ENCODE measurements at places on chromosomes 6 and 20. TPM values are rescaled to one million over a fixed set of nuclear protein-coding genes. Genes with fewer than 3 reads are reported as not detected.

GRCh38 chr6:167847936-167848335, 21.2 kb downstream of the AFDN start:
- no peak for DNase-seq

DNA sequence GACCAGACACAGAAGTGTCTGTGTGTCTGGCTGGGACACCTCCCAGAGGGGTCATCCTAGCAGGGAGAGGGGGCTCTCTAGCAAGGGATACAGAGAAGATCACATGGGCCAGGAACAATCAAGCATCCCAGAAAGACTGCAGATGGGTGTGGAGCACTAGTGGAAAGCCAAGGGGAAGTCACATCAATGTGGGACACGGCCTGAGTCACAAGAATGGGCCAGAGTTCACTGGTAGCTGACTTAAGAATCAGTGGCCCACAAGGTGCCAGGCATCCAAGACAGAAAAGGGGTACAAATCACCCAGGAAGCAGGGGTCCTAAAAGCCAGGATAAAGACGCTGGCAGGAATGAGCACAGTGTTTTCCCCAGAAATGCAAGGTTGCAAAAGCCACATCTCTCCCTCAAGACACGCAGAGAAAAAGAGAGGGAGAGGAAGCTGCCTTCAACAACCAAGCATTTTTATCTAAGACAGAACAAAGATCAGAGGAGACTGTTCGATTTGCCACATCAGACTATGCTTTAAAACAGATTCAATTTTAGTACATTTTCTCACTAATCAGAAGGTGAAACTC, 113.6 kb upstream of the DST start:
- no peak for DNase-seq

DNA sequence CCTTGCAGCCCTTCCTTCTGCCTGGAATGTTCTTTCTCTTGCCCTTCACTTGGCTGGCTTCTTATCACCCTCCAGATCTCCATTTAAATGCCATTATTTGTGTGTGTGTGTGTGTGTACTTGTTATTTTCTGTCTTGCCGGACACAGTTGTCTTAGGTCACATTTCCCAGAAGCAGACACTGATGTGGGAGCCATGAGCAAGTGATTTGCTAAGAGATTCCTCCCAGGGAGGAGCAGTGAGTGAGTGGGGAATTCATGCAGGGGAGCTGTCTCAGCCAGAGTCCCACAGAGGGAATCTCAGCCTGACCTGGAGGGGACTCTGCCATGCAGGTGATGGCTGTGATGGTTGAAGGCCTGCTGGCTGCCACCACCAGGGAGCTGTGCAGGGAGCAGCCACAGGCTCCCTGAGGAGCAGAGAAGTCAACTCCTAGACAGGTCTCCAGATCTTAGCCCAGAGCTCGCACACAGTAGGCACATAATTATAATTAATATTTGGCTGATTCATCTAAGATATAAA, 96.5 kb downstream of the SYNDIG1 start:
- DNase-seq = no peak

DNA sequence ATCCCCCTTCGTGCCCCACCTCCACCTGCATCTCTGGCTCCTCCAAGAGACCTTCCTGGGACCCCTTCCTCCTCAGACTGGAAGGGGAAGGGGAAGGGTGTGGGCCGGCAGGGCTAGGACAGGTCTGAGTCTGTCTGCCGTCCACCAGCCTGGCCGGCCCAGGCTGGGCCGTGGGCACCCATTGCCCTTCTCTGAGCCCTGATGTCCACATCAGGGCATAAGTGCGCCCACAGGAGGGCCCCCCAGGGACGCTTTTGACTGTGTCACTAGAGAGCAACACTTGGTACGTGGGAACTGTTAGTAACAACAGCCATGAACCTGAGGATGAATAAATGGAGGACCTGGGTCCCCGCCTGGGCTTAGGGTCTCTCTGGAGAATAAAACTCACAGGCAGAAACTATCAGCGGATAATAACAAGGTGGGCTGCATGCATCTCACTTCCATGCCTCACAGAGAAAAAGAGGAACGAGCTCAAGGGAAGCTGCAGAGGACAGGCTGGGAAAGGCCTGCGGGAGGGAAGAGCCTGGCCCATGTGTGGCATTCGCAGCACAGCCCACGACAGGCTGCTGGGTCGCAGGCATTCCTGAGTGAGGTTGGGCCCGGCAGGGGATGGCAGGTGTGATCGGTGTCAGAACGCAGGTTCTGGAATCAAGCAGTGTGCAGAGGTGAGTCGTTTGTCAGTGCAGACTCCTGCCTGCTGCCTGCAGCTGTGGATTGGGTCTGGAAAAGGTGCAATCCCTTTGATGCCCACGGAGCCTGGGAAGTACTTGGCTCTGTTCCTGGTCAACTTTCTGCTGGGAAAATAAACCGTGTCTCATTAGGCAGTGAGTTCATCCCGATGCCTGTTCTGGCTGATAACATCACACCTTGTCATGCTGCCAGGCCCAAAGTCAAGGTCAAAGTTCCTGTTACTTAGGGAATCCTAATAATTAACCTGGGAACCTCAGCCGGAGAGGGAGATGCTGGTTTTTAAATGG, 60.9 kb downstream of the BCAS4 start:
- no peak for DNase-seq

DNA sequence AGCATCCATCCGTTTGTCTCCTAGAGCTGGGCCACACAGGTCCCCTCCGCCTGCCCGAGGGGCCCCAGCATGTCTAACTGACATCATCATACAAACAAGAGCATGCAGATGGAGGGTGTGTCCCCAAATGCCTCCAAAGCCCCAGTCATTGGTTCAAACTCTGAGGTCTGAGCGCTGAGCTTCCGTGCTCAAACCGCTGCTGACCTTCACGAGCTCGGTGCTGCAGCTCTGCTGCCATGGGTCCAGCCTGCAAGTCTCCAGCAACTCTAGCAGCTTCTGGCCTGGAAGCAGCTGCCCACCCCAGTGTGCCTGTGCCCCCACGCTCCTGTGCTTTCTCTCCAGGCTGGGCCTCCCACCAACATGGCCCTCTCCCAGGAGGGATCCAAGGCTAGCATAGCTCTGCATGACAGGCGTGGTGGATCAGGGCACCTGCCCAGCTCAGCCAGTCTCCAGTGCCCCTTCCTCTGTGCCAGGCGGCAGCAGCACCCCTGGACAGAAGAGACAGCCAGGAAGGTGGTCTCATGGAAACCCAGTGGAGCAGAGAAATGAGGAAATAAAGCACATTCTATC, 131.6 kb upstream of the PMEPA1 start:
- no peak for DNase-seq

GRCh38 chr6:154414021-154414813, 57.6 kb upstream of the IPCEF1 start:
- peak; percentile 79 for DNase-seq

The PTPRT gene
- total RNA-seq = 0.25 TPM

The FAM209B gene
- total RNA-seq = 0.60 TPM

The FAM184A gene
- total RNA-seq = 2.0 TPM

Data from astrocyte (in vitro differentiated cells and primary cell).